ENCODE measurements at places on chromosomes 1 and 21.

GRCh38 chr1:169487561-169487960, 1.8 kb upstream of the SLC19A2 start:
- no peak for DNase-seq

- no peak for DNase-seq
Measured at GRCh38 chr1:173527151-173527826, 50.2 kb downstream of the PRDX6 start.

DNA sequence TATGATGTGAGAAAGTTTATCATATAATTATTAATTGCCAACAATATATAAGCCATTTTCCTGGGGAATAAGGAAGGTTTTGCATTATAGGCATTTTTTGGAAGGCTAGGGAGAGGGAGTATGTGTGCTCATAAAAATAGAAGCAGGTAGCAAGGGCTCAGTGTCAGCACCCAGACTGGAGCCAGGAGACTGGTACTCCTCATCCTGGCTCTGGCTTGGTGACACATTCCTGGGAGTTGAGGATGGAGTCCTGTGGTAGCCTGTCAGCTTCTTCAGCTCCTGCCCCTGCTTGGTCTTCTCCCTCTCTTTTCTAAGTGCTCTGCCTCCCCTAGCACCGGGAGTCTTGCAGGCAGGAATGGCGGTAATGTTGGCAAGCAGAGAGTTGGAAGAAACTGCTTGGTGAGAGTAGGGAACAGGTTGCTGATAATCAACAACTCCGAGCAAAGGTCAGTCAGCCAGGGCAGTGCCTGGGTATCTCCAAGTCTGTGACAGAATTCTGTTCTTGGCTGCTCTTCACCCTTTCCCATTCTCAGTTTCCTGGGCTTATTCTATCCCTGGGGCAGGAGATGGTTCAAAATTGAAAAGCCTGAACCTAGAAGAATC, 23.0 kb downstream of the GIPC2 start:
- no peak for DNase-seq

DNA sequence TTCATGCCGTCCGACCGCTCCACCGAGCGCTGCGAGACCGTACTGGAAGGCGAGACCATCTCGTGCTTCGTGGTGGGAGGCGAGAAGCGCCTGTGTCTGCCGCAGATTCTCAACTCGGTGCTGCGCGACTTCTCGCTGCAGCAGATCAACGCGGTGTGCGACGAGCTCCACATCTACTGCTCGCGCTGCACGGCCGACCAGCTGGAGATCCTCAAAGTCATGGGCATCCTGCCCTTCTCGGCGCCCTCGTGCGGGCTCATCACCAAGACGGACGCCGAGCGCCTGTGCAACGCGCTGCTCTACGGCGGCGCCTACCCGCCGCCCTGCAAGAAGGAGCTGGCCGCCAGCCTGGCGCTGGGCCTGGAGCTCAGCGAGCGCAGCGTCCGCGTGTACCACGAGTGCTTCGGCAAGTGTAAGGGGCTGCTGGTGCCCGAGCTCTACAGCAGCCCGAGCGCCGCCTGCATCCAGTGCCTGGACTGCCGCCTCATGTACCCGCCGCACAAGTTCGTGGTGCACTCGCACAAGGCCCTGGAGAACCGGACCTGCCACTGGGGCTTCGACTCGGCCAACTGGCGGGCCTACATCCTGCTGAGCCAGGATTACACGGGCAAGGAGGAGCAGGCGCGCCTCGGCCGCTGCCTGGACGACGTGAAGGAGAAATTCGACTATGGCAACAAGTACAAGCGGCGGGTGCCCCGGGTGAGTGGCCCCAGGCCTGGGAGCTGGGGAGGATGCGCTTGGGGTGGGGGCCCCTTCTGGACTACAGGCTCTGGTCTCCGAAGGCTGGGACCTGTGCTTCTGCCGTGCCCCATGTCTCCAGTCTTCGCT, 1.1 kb downstream of the SKI start:
- peak; percentile 90 for DNase-seq

- DNase-seq = no peak
Measured at GRCh38 chr1:55726994-55727393, 511.8 kb upstream of the USP24 start.

GRCh38 chr1:3192825-3193224, 123.8 kb downstream of the PRDM16 start:
- DNase-seq = no peak

- DNase-seq = no peak
Measured at GRCh38 chr1:223123011-223123610, 19.9 kb downstream of the TLR5 start.

DNA sequence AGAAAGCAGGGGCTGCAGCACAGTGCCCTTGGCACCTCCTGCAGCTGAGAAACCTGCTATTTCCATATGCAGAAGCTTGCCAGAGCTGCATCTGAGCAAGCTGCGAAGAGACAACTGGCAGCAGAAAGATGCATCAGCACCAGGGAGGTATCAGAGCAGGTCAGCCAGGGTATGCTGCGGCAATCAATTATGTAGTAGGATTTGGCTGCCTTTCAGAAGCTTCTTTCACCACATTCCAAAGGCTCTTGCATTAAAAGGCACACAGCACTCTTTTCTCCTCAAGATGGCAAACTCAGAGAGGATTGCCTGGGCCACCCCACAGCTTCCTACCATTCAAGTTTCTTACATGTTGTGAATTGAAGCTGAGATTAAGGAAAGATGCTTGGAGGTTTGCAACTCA, 47.6 kb upstream of the RAP1A start:
- no peak for DNase-seq

- DNase-seq = no peak
Measured at GRCh38 chr1:182764029-182764727, 25.4 kb upstream of the NPL start.

DNA sequence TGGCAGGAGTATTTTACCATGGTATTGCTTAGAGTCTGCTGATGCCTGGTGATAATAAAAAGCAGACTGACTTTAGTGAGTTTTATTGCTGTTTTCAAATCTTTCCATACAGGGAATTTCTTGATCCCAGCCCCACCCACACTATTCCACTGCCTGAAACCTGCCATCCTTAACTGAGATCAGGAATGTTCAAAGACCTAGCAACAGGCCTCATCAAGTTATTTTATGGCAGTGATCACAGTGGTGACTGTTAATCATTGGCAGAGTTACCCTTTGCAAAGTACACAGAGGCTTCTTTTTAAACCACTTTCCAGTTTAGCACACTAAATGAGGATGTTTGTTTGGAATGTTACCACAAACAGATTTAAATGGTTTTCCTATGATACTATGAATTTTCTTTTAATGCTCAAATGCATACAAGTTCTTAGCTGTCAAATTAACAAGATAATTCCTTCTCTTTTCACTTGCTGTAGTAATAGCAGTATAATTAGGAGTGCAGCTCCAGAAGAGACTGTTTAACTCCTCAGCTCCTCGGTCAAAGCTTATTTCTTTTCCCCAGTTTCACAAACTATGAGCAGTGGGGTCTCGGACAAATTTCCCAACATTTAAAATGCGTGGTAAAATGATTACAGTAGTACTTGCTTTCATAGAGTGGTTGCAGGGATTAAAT, 69.9 kb upstream of the USP25 start:
- DNase-seq = no peak

DNA sequence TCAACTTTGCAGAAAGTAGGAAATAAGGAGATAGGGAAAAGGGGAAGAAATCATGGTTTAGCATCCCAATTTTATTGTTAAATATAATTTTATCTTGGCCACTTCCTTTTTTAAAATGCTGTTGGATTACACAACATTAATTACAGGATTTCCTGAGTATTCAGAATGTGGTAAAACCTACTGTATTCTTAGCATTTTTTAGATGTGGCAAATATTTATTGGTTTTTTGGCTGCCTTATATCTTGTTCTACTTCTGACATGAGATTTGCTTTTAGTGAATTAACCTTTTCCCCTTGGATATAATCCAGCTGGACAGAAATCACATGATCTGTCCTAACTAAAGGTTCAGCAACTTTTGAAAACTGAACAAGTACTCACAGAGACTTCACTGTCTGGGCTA, 104.9 kb downstream of the PTGS2 start:
- DNase-seq = no peak

GRCh38 chr21:40200946-40201345, 333.7 kb downstream of the PCP4 start:
- DNase-seq = no peak

GRCh38 chr1:237910834-237911233, 20.1 kb upstream of the ZP4 start:
- DNase-seq = no peak

DNA sequence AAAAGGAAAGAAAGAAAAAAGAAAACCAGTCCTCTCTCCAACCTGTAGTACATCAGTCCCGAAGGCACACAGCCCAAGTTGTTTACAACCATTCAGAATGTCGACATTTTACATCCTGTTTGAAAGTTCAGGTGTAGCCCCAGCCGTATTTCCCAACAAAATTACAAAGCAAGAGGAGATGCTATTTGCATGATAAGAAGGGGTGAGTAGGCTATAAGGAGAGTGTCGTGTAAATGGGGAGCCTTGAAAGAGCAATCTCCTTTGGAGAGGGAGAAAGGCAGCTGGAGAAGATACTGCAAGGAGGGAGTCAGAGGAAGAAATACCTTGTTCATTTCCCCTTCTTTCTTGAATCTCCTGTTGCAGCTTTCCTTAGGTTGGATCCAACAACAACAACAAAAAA, 35.5 kb upstream of the DENND1B start:
- no peak for DNase-seq

DNA sequence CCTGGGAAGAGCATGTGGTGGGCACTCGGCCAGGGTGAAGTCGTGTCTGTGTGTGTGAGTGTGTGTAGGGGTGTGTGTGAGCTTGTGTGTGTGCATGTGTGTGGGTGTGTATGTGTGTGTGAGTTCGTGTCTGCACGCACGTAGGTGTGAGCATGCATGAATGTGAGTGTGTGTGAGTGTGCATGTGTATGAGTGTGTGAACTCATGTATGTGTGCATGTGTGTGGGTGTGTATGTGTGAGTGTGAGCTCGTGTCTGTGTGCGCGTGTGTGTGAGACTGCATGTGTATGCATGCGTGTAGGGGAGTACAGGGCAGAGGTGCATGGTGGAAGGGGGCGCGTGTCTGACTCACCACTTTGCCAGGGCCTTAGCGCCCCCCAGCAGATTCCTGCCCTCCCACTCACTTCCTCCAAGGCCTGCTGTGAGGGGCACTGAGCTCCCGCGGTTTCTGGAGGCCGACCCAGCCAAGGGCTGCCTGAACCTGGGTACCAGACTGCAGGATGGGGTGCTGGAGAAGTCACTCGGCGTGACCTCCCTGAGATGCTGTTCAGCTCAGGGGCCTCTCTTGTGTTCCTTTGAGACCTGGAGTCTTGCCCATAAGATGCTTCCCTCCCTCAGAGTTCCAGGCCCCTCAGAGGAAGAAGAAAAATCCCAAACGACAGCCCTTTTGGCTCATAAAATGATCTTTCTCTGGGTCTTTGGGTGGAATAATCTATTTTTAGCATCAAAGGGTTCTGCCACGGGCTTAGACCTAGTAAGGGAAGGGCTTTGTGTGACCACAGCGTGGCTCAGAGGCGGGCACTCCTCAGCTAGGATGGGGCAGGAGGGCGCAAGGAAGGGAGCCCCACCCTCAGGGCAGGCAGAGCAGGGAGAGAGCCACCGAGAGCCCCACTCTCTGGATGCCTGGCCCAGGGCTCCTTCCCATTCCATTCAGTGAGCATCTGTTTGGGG, 41.1 kb upstream of the RUNX3 start:
- no peak for DNase-seq

GRCh38 chr21:42120101-42120902, 49.2 kb downstream of the UMODL1 start:
- no peak for DNase-seq

DNA sequence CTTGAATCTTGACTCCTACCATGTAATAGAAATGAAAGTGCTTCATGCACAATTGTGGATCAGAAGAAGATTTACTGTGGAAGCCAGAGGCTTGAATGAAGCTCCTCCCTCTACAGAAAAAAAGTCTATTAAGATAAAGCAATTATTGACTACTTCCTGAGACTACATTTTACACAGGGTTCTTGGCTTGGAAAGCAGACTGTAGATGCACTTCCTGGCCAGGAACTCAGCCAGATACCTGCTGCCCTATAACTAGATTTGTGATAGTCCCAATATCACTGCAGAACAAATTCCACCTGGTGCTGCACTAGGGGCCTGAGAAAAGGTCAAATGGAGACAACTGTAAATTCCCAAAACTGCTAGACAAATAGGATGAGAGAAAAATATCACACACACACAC, 96.8 kb upstream of the GUCA2B start:
- no peak for DNase-seq

DNA sequence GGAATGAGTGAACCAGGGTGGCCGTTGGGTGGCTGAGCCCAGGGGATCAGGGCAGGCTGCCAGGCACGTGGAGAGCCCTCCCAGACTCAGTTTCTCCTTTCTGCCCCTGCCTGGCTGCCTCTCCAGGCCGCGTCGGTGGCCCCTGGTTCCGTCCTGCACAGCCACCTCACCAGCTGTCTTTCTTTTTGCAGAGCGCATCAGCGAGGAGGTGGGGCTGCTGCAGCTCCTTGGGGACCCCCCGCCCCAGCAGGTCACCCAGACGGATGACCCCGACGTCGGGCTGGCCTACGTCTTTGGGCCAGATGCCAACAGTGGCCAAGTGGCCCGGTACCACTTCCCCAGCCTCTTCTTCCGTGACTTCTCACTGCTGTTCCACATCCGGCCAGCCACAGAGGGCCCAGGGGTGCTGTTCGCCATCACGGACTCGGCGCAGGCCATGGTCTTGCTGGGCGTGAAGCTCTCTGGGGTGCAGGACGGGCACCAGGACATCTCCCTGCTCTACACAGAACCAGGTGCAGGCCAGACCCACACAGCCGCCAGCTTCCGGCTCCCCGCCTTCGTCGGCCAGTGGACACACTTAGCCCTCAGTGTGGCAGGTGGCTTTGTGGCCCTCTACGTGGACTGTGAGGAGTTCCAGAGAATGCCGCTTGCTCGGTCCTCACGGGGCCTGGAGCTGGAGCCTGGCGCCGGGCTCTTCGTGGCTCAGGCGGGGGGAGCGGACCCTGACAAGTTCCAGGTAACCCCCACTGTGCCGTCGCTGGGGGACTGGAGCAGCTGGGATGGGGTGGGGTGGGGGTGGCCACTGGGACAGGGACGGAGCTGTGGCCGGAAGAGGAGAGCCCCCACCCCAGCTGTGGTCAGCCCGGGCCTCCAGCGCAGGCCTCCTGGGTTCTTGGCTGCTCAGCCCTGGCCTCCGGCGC, 63.3 kb downstream of the COL18A1 start:
- DNase-seq = no peak

GRCh38 chr1:98044766-98045165, 123.9 kb upstream of the DPYD start:
- no peak for DNase-seq

GRCh38 chr1:103514920-103515503, 10.5 kb upstream of the RNPC3 start:
- no peak for DNase-seq

GRCh38 chr1:155961937-155962336, 16.4 kb downstream of the ARHGEF2 start:
- no peak for DNase-seq

GRCh38 chr1:58809325-58810010, 25.6 kb upstream of the JUN start:
- no peak for DNase-seq

Measured in vagina (tissue), 2 donors.